ENCODE measurements at places on chromosomes 5 and 9.
A peak's percentile ranks its signal among the peaks of the same experiment; 100 is the strongest.

GRCh38 chr5:134463991-134464760 lies 52.5 kb upstream of the CDKN2AIPNL start:
- no peak for DNase-seq

DNA sequence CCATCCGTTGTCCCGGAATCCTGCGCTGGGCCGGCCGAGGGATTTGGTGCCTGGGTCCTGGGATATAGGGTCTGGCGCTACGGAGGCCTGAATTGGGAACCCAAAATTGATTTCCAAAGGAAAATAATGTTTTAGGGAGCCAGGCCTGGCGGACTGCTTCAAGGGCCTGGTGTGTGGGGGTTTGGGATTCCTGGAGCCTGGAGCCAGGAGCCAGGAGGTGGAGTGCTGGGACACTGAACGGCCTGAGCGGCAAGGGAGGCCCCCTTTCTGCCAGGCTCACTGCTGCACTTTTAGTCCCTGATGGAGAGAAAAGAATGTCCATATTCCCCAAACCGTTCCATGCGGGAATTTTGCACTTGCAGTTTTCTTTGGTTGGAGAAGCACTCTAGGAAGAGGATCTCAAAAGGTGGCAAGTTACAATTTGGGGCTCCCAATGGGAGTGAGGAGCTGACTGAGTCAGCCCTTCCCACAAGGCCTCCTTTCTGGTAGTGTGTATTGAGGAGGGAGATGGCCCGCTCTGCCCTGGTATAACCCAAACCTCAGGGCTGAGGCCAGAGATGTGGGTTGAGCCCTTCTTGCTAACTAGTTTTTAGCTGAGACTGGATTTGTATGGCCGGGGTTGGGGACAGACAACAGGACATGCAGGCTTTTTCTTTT lies 2.2 kb downstream of the LMX1B start:
- DNase-seq: no peak

DNA sequence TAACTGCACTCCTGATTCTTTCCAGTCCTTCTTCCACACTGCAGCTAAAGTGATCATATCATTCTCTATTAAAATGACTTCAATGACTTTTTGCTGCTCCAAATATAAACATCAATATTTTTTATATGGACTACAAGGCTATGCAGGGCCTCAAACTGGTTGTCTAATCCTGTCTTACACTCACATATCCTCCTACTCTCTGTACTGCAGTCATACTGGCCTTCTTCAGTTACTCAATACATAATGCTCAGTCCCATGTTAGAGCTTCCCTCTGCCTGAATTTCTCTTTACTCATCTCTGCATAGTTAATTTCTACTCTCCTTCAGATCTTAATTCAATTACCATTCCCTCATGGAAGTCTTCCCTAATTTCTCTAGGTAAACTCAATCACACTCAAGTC lies 3.4 kb downstream of the MEIKIN start:
- DNase-seq: no peak

GRCh38 chr5:150368526-150368925 lies 11.0 kb downstream of the TCOF1 start:
- DNase-seq: no peak

GRCh38 chr5:15116996-15117395 lies 245.4 kb upstream of the ANKH start:
- no peak for DNase-seq

GRCh38 chr9:27194401-27195091 lies 85.5 kb downstream of the TEK start:
- peak; percentile 50 for DNase-seq

GRCh38 chr5:138257583-138257982 lies 16.8 kb downstream of the GFRA3 start:
- DNase-seq: no peak

GRCh38 chr5:81789033-81789432 lies 38.1 kb upstream of the SSBP2 start:
- no peak for DNase-seq

DNA sequence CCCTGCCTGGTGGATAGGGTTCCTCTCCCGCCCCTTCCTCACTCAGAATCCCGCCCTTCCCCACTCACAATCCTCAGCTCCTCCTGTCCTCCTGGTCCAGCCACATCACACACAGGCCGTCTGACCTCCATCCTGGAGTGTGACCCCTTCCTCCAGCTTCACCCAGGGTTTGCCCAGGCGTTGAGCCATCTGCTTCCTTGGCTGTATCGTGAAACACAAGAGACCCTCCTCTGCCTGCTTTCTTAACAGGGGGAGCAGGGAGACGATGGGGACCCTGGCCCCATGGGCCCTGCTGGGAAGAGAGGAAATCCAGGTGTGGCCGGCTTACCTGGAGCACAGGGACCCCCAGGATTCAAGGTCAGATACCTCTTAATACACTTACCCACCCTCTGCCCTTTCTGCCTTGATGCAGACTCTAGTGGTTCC lies 32.3 kb upstream of the ORM1 start:
- no peak for DNase-seq

DNA sequence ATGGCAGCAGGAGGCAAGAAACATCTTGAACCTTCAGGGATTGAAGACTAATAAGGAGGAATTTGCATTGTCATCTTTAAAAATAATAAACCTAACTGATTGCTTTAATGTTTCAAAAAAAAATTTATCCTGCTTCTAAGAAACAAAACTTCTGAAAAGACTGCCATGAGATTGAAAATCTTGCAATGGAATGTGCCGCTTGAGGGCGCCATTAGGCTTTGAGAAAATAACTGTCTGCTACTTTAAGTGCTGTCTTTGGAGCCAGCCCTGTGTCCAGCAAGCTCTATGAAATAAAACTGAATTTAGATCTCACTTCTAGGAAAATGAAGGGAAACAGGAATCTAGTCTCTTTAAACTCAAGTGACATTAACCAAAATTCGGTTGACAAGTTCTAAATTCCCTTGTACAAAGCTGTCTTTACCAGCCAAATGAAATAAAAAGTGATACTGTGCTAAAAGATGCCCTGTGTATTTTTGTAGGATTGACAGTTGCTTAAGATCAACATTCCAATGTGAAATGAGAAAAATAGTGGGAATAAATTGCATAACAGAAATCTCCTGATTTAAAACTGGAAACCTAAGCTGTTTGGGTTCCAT lies 79.4 kb downstream of the ESM1 start:
- DNase-seq: peak; percentile 31

DNA sequence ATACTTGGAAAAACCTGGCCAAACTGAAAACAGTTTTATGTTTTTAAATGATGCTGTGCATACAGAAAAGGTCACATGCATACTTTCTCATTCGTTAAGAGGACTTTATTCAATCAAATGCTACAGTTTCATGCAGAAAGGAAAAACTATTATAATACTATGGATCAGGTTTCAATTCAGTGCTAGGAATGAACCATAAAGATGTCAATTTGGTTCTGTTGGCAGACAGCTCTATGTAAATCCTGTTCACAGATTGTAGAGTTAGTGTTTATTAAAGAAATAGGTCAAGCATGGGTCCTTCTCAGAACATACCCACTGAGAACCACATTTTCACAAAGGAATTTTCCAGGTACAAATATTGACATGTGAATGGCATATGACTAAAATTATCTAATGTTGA lies 57.1 kb downstream of the RETREG1 start:
- DNase-seq: no peak

GRCh38 chr5:179963375-179963774 lies 55.7 kb upstream of the TBC1D9B start:
- DNase-seq: no peak

DNA sequence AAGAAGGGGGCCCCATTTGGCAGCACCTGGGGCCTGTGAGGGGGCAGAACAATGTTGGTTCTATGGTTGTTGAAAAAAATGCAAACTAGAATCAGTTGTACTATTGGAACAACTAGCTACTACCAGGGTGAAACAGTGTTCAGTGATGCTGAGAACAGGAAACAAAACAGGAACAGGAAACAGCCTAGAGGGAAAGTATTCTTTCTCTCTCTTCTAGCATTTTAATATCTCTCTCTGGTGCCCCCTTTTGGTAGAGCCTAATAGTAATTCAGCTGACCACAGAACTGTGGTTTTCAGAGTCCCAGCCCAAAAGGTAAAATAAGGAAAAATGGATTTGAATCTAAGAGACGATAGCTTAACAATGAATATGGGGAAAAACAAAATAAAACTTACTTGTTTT lies 138.0 kb upstream of the KCNN2 start:
- DNase-seq: no peak

DNA sequence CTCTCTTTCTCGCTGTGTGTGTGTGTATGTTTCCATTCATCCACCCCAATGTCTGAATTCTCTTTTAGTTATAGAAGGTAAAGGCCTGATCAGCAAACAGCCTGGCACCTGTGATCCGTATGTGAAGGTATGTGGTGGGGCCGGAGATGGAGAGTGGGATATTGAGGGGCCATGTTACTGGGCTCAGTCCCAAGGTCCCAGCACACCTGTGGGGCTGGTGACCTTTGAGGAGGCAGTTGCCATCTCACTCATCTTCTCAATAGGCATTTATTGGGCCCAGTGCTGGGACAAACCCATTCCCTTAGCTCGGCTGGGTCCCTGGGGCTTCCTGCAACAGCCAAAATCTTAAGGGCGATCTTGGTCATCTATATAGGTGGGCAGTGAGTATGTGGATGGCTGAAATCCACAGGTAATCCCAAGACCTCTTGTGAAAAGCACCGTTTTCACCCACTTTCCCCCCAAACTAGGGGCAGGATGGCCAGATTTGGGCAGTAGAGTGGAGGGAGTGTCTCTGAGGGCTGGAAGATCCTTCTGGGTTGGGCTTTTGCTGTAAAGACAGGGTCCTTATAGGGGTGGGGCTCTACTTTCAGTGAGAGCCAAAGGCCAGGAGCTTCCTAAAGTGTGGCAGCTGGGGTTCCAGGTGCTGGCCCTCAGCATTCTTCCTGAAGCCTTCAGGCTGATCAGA lies 19.6 kb downstream of the RGS3 start:
- no peak for DNase-seq

DNA sequence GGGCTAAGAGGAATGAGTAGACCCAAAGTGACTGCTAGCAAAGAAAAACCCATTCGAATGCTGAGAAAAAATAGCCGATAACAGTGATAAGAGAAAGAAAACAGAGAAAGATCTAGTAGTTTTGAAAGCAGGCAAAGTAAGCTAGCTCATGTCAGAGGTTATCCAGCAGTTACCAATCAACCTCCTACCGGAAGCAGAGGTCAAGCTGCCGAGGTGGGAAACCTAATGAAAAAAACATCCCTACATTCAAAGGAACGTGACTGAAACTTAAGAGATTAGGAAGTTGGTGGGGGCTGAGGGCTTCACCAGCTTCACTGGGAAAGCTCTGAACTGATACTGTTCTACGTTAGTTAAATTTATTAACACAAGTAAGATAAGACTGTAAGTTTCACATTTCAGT lies 32.6 kb downstream of the SSBP2 start:
- DNase-seq: no peak

- DNase-seq: no peak
These were observed 44.3 kb upstream of the BICD2 start for GRCh38 chr9:92808726-92809451.

GRCh38 chr5:135737701-135738563 lies 96.5 kb upstream of the SLC25A48 start:
- no peak for DNase-seq

GRCh38 chr5:119453040-119453373 lies 710 bp downstream of the HSD17B4 start:
- no peak for DNase-seq

- DNase-seq: no peak
These were observed 415.8 kb downstream of the SPATA31D1 start for GRCh38 chr9:82404196-82404870.

DNA sequence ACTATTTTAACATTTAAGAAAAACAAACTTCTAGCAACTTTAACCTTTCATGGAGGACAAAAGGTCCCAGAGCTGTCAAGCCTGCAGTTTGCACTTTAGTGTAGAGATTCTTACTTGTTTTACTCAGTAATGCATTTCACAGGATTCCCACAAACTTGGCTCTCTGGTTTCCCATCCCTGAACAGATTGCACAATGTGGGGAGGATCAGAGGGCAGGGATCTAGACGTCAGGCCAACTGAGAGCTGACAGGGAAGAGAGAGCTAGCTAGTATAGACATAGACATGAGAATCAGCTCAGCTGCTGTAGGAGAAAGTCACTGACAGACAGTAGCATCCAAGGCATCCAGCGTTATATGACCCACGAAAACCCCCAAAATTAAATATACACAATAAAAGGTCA lies 20.9 kb upstream of the BNIP1 start:
- no peak for DNase-seq

DNA sequence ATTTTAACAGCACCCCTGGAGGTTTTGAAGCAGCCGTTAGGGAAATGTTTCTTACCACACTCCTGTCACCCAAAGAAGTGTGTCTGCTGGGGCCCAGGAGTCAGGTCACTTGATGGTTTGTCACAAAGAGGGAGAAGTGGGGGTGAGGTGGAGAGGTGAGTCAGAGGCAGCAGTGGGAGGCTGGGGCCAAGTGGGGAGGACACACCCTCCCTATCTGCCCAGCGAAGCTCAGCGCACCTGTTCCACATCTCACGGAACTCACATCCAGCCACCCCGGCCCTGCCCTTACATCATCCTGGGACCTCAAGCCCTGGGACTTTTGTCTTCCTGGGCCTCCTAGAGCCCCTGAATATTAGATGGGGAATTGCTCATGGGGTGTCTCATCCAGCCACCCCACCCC lies 171.1 kb upstream of the SMIM23 start:
- no peak for DNase-seq

GRCh38 chr5:151151263-151151660 lies 6.3 kb downstream of the ANXA6 start:
- no peak for DNase-seq

GRCh38 chr5:107580889-107581820 lies 89.6 kb downstream of the EFNA5 start:
- DNase-seq: no peak

GRCh38 chr5:141910271-141910673 lies 13.4 kb upstream of the DELE1 start:
- DNase-seq: peak; percentile 20

DNA sequence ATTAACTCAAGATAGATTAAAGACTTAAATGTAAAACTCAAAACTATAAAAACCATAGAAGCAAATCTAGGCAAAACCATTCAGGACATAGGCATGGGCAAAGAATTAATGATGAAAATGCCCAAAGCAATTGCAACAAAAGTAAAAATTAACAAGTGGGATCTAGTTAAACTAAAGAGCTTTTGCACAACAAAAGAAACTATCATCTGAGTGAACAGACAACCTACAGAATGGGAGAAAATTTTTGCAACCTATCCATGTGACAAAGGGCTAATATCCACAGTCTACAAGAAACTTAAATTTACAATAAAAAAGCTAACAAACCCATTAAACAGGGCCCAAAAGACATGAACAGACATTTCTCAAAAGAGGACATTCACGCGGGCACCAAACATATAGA lies 34.4 kb upstream of the ZFAND5 start:
- no peak for DNase-seq

- DNase-seq: no peak
These were observed 86.9 kb downstream of the MACIR start for GRCh38 chr5:103345461-103345860.

DNA sequence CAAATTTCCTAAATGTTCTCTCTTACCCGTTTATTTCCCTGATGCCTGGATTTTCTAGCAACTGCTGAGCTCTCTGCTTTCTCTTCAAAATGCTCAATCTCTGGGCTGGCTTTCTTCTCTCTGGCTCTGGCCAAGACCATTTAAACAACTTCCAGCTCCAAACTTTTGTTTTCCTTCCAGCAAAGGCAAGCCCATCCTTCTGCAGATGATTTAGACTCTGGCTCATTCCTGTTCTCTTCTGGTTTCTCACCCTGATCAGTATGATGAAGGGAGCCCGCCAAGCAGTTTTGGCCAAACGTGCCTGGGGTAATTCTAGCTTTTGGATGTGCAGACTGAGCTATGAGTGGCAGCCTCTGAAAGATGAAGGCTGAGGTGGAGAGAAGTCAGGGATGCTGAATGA lies 78.1 kb downstream of the HSPA4 start:
- DNase-seq: no peak

Measured in BJ (cell line).